Activated gamma-delta T cell treated with anti-CD3 and anti-CD28 coated beads, Interleukin-2, amount 50 U/mL, for 16 hours (primary cell): ENCODE measurements at places on chromosomes 11 and 22.
A peak's percentile ranks its signal among the peaks of the same experiment; 100 is the strongest.

DNA sequence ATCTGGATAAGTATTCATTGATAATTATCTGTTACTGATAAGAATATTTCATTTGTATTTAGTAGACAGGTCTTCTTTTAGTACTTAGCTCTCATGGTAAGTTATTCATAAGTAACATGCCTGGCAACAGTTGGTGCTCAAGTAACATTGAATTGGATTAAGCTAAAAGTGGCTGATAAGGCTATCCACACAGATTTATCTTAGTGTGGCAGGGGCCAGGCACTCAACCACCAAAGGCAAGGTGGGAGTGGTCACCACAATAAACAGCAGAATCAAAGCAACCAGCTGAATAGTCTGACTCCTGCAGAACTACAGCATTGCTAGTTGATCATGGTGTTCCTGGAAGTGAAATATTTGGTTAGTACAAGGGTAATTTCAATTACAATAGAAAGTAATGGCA, 33.0 kb upstream of the NARS2 start:
- no peak for DNase-seq

DNA sequence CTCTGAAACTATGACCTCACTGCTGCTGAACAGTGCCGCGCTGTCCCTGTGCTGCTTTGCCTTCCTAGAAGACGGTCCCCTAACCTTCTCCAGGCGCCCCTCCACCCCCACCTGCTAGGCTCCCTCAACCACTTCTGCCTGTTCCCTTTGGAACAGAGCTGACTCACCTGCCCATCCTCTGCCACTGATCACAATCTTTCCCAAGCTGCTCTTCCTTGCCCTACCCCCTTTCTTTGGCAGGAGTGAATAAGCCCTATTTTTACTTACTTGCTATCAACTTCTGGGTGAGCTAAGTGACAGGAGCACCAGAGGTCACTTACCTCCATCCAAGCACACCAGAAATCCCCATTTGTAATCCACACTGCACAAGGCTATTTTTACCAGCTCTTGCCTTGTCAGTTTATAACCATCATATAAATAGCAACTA, 116.0 kb upstream of the BID start:
- no peak for DNase-seq

DNA sequence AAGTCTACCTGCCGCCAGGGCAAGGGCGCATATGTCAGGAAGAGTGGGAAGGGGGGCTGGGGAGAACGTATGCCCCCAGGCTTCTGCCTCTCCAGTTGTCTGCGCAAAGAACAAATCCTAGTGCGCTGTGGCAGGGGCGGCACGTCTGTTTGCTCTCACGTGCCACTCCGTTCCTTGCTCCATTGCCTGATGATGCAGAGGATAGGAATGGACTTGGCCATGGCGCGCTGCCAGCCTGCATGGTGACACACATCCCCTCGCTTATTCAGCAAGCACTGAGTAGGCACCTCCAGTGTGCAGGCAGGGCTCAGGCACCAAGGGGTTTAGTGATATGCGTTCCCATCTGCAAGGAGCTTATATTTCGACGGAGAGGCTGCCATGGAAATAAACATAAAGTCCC, 45.4 kb upstream of the SLC22A12 start:
- no peak for DNase-seq

DNA sequence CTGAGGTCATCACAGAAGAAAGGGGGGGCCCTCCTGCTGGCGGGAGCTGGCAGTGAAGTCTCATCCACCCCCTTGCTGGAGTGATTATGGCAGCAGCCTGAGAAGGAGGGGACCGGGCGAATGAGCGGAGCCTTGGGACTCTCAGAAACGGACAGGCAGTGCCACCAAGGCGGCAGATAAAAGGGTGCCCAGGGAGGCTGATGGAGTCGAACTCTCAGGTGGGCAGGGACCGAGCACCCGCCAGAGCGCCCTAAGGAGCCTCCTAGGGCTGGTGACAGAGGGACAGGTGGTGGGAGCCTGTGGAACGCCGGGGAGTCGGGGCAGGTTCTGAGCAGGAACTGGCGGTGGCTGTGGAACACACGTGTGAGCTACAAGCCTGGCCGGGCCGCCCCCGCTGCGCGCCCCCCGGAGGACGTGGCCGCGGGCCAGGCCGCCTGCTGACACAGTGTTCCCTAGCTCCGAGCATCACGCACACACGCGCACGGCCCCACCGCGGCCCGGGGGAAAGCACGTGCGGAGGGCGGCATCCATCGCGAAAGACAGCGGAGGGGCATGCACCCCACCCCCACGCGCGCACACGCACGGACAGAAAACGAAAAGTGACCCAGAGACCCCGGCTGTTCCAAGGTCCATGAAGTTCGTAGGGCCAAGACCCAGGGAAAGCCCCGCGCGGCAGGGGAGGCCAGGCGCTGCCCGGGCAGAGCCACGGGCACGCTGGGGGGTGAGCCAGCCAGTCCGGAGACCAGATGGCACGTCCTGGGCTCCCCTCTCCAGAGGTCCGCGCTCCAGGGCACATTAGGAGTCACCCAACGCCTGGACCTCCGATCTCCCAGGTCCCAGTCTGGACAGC, 1.0 kb downstream of the VWCE start:
- DNase-seq: peak; percentile 17

GRCh38 chr11:118215262-118215661, 9.5 kb downstream of the JAML start:
- DNase-seq: no peak

GRCh38 chr11:16402654-16403447, 46.5 kb upstream of the SOX6 start:
- DNase-seq: no peak

DNA sequence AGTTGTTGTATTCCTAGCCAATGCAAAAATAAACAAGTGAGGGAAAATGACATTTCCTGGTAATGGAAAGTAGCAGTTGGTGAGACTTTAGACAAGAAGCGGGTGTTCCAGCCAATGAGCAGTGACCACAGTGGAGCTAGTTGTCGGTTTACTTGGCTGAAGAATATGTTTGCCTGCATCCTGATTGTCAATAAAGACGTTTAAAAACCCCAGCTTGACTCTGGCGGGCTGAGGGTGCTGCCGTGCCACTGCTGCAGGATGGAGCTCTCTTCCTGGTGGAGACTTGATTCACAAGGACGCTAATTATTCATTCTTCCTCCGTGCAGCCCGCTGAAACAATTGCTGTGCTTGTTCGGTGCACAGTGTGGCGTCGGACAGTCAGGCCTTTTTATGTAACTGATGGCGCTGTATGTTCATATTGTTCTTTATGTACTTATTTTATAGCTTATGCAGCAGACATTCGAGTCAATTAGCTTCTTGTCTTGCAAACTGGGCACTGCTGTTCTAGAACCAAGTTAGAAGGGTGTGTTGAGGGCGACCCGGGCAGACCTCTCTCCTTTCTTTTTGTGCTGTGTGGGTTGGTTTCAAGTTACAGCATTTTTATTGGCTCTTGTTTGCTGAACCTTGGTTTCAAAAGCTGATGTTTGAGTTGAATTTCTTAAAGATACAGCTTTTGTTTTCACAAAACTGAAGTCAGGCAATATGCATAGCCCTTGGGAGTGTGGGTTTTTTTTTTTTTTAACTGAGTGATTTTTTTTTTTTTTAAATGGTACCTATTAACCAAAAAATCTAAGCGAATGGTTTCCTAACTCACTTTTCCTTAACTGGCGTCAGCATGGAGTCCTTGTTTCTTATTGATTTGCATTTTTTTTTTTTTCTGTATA, 153.9 kb downstream of the TEAD1 start:
- DNase-seq: no peak

DNA sequence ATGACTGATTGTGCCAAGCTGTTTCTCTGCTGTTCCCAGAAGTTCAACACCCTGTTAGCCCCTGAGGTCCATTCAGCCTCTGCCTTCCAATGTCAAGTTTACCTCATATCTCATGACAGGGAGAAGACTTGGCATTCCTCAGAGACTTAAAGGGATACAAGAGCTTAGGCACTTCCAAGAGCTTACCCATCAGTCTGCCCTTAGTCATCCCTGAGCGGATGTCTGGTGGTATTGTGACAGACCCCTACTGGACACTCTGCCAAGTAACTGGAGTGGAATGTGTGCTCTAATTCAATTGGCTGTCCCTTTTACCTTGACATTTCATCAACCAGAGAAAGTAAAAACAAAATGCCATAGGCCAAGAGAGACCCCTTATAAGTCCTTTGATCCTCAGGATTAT, 151.5 kb downstream of the AASDHPPT start:
- DNase-seq: no peak

DNA sequence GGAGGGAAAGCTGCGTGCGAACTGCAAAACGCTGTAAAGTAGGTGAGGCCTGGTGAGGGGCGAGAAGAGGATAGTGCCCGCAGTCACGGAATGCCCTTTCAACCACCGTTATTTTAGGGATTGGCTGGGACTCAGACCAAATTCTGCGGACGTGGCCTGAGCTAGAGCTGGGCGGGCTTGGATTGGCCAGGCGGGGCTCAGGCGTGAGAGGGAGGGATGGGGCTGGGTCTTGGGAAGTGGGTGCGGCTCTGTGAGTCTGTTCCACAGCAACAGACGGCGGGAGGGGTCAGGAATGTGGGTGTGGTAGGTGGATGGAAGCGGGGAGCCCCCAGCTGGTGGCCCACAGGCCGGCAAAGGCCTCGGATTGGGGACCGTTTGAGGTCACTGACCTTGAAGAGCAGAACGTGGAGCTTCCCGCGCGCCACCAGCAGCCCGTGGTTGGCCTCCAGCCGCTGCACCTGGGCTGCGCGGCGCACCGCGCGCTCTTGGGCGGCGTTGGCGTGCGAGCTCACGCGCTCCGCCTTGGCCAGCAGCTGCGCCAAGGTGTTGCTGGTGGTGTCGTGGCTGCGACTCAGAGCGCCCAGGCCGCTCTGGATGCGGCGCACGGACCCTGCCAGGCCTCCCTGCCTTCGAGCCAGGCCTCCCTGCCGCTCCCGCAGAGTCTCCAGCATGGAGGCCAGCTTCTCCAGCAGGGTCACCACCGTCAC, 444 bp downstream of the CAVIN3 start:
- DNase-seq: no peak

DNA sequence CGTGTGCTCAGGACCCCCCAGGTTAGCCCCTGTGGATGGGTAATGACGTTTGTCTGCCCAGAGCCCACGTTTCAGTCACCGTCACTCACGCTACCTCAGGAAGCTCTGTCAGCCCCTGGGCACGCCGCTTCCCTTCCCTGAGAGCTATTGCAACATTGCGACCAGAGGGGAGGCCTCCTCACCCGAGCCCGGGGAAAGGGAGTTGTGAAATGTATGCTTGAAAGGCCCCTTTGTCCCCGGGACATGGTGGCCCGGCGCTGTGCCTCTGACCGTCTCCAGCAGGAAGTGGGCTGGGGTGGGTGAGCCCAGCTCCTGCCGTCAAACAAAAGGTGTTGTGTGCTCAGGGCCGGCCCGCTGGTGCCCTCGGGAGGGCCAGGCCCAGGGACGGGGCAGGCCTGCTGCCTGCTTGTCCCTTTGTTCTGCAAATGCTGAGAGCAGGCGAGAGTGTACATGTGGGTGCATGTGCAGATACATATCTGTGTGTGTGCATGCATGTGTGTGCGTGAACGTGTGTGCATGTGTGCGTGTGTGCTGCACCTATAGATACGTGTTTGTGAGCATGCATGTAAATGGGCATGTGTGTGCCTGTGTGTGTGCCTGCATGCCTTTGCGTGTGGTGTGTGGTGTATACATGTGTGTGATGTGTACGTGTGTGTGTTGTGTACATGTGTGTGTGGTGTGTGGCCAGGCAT, 1125.0 kb downstream of the BRD1 start:
- DNase-seq: no peak

DNA sequence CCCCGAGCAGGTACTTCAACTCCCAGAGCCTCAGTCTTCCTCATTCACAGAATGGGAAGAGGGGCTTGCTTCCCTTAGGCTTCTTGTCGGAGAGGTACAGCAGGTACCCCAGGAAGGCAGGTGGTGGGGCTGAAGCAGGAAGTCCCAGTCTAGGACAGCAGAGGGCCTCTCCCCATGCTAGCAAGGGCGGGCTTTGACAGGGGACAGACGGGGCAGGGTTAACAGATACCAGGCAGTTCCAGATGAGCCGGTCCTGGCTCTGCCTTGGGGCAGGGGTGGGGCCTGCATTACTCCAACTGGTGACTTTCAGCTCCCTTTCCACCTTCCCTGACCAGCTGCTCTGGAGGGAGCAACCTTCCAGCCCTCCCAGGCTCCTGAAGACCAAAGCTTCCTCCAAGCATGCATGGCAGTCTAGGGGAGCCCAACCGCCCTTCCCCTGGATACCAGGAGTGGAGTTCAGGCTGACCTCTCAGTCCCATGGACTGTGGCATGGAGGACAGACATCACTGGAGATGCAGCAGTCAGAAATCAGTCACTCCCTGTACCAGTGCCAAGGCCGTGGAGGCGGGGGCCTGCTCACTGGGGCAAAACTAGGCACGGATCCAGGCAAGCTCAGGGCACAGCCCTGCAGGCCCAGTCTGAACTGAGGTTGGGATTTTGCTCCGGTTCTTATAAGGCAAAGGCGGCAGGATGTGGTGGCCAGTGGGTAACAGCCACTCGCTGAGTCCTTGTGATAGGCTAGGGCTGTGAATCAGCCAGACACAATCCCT, 60.5 kb downstream of the NAT10 start:
- DNase-seq: no peak

GRCh38 chr11:115083144-115083806, 404.9 kb downstream of the NXPE2 start:
- DNase-seq: no peak

DNA sequence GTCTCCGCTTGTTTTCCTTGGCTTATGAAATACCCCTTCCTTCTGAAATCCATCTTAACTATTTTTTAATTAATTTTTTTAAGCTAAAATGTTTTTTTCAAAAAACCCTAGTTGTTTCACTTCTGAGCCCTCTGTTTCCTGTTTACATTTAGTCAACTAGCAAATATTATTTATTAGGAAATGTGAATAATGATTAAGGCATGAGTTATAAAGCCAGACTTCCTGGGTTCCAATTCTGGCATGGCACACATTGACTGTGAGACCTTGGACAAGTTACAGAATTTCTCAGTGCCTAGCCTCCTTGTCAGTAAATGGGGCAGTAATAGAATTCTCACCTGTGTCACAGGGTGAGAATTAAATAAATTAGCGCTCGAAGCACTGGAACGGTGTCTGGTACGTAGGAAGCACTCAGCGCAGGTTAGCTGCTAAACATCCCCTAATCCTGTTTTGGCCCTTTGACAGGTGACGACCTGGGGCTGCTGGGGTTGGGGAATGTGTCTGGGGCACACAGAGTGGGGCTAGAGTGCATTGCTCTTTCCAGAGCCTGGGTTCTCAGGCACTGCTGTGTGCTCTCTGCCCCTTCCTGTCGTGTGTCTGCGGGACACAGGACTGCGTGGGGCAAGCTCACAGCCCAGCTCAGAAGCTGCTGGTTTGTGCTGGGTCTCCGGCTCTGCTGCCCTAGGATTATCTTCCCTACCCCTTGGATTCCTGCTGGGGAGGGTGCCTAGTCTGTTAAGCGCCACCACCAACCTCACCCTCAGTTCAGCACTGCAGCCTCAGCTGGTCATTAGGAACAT, 13.1 kb downstream of the PANX1 start:
- no peak for DNase-seq
